Myocyte (in vitro differentiated cells): ENCODE measurements at places on chromosomes 12 and 14. TPM values are rescaled to one million over a fixed set of nuclear protein-coding genes. Genes with fewer than 3 reads are reported as not detected.

The KRT71 gene
- not detected in 2 replicates for total RNA-seq

The ADAM20 gene
- total RNA-seq = 0.64 and 0.88 TPM in 2 replicates

The DLK1 gene
- not detected in 2 replicates for total RNA-seq

The FGF6 gene
- total RNA-seq = not detected in 2 replicates
